NCI-H187 (cell line): ENCODE measurements at places on chromosomes 2 and 18.

DNA sequence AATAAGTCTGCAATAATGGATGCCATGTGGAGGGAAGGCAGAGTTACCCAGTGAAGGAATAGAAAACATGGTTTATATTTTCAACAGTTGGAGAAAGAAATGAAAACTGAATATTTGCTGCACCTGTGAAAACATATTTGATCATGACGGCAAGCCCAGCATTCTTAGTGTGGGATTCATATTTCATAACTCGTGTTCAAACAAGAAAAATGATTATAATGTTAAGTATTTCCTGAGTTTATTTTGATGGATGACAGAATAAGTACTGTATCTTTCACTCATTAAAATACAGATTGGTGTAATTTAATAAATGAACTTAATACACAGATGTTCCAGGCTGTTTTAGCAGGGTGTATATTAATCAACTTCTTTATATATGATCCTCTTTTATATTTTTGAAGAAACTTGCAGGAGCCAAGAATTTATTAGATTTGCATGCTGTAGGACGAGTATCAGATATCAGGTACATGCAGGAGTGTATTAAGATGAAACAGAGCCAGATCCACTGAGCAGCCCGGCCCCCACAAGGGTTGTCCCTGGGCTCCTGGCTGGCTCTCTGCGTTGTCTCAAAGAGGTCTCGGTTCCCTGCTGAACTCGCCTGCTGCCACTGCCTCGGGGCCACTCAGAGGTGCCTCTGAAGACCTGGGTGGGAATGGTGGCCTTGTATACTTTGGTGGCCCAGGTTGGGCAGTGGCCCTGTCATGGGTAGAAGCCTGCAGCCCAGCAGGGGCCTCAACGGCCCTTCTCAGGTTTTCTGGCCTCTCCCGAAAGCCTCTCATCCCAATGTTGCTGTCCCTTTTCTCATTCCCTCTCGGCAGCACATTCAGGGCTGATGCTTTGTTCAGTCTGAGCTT lies 95.0 kb upstream of the LDAH start:
- no peak for DNase-seq

DNA sequence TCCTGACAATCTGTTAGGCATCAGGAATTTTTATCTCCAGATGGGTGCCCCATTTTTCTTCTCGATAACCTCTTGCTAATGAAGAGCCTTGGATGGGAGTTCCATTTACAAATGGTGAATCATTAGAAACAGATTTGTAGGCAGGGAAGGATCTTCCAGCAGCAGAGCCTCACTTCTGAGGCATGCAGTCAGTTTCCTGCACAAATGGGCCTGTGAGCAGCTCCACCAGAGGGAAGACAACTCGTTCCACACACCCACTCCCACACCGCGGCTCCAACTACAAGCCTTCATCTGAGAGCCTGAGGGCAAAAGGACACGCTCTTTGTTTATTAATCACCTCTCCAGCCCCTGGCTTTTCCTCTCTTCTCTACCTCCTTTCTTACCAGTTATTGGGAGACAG lies 108.5 kb downstream of the CTAGE1 start:
- no peak for DNase-seq

DNA sequence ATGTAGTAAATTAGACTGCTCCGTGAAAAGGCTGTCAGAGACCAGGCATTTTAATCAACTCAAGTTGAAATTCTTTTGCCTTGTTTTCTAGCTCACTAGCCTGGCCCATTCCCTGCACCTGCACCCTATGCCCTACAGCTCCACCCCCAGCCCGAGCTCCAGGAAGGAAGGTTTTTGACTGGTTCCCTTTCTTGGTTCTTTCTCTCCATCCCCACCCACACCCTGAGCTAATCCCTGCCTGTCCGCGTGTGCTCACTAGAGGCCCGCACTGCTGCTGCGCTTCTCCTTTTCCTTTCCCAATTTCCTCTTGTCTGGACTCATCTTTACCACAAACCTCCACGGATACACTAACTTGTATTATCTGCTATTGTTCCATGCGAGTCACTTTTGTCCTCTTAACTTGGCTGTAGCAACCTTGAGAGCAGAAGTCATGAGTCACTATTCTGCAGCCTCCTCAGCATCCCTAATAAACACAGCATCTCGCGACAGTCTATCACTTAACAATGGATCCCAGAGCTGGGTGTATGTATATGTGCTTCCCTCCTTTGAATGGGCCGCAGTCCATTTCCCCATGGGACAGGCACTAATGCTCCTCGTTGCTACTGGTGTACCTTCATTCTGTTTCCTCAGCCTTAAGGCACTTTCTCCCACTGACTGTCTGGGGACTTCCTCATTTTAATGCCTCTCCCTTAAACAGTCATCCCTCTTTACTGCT lies 36.5 kb downstream of the COLEC12 start:
- DNase-seq: no peak

GRCh38 chr2:29749843-29750242 lies 171.5 kb downstream of the ALK start:
- DNase-seq: peak; percentile 37

DNA sequence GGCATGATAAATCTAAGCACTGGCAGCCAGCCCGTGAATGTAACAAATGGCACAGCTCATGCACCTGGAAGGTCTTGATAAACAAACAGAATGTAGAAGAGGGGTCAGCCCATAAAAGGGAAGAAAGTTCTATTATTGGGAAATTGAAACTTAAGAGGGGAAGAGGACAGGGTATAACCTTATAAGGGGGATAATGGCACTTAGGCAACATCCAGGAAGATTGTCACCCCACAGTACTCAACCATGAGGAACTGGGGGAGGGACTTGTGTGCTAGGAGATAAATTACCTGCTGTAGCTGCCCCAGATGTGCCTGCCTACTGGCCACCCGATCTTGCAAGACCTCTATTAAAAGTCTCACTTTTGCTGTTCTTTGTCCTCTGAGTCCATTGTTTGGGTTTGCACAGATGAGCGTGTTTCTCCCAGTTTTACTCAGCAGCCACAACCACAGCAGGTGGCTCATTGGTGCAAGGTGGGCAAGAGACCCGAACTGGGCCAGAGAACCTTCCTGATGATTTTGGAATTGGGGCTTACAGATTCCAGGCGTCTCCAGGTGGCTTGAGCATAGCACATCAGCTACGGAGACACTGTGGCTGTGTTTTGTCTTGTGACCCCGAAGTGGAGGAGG lies 79.0 kb upstream of the TAF1B start:
- peak; percentile 61 for DNase-seq

DNA sequence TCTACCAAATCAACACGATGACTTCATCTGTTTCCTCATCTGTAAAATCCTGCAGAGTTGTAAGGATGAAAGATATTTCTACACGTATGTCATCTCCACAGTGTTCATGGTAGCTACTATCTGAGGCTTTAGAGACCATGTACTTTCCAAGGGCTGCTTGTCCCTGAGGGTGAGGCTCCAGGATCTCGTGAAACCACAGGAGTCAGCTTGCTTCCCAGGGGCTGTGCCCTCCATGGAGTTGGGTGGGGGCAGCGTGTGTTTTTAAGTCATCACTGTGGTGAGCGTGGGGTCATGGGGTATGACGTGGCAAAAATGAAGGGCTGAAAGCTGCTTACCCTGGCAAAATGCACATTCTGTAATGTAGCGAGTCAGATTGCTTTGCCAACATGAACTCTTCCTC lies 81.6 kb downstream of the ASAP2 start:
- DNase-seq: no peak

- DNase-seq: no peak
These were observed 100.8 kb upstream of the ATP5MC3 start for GRCh38 chr2:175282300-175282699.

DNA sequence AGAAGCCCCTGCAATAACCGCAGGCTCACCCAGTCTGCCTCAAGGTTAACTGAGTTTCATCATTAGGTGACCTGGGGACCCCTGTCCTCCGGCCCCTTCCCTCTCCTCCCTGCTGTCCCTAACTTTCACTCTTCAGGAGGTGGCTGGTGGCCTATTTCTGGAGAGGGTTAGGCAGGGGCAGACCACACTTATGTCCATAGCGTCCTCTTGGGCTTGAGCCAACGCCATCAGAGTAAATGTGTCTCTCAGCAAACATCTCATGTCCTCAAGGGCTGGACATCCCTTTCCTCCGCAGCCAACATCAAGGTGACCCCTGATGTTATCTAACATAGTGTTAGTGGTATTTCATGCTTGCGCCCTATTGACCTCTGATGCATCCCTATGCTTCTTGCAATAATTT lies 114.8 kb downstream of the BCL11A start:
- no peak for DNase-seq

DNA sequence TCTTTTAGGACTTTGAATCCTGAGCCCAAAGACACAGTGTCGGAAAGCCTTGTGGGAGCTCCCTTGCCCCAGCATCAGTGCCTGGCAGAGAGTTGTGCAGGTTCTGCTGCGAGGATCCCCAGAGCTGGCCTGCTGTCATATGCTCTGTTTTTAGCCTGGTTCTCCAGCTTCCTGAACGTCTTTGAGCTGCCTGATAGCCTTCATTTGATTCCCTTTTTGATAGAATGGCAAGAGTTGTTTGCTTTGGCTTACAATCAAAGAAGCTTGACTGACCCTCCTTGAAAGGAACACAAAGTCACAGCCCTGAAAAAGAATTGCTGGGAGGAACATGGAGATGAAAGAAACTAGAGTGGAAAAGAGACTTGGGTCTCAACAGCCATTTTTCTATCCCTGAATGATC lies 95.4 kb downstream of the C1QL2 start:
- DNase-seq: no peak

DNA sequence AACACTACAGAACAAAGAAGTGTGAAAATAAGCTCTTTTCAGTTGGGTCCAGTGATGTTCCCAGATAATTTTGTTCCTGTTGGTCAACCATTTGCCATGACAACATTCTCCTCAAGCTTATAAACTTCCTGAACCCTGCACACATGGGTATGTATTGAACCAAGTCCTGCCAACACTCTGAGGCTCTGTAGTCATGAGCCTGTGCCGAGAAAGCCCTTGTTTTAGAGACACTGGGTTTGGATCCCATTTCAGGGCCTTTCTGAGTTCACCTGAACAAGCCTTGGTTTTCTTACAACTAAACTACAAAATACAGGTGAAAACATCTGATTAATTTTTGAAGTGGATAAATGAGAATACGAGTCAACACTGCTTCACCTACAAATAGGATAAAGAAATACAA lies 38.5 kb downstream of the AKAIN1 start:
- DNase-seq: no peak

GRCh38 chr2:73291461-73292315 lies 1.7 kb downstream of the EGR4 start:
- DNase-seq: no peak

GRCh38 chr2:110097506-110098220 lies 18.0 kb downstream of the MALL start:
- no peak for DNase-seq

DNA sequence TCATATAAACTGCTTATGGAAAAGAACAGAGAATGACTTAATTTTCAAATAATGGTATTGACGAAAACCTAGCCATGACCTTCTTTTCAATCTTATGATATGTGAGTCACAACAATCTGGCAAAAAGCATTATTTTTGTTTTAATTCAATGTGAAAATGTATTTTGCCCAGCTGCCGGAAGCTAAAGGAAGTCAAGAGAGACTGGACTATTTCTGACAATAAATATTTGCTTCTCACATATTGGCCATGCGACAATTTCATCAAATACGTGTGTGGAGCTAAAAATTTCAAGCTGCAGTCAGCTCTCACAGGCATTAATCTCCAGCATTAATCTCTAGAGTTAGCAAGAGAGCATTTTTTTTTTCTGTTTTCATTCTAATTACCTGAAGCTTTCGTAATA lies 881.0 kb downstream of the CPS1 start:
- no peak for DNase-seq

GRCh38 chr2:196759378-196759706 lies 40.1 kb downstream of the GTF3C3 start:
- DNase-seq: no peak

GRCh38 chr2:95342556-95343320 lies 45.6 kb downstream of the KCNIP3 start:
- no peak for DNase-seq

DNA sequence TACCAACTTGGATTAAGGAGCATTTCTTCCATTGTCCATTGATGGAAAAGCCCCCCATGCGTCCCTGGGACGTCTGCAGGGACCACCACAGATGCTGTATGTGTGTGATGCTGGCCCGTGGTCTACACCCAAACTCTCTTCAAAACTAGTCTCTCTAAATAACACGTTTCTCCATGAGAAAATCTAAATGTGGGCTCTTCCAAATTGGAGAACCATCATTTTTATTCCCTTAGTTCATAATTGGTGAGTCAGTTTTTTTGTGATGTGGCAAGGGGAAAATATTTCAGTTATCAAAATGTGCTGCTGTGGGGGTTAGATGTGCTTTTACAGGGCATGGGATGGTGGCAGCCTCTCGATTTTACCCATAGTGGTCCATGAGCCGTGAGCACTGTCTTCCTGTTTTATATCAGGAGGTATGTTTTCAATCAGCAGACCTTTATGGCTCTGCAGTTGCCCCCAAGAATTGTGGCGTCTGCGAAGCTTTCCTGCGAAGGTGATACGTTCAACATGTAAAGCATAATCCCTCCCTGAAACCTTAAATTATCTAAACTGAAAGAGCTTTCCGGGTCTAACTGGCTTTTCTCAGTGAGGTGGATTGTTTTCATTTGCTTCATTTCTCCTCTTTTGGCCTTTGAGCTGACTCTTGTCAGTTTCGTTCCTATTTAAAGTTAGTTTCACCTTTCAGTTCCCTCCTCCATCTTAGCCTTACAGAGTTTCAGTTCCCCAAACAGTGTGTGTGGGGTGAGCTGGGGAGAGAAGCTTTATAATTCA lies 78.4 kb downstream of the SETBP1 start:
- no peak for DNase-seq

- DNase-seq: no peak
These were observed 31.6 kb upstream of the NEB start for GRCh38 chr2:151765760-151766410.

DNA sequence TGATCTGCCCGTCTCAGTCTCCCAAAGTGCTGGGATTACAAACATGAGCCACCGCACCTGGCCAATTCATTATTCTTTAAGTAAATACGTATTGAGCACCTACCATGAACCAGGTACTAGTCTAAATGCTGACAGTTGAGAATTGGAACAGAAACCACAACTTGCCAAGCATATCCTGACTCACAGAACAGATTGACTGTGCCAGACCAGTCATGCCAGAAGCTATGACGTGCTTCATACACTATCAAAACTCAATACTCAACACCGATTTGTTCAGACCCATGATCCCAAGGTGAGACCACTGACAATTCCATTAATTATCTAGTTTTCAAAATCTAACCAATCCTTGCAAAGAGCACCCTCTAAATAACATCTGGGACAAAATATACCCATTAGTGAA lies 148.6 kb downstream of the B3GNT2 start:
- DNase-seq: no peak

GRCh38 chr18:22099925-22100324 lies 69.5 kb upstream of the GATA6 start:
- DNase-seq: no peak
